DMS79 (cell line): ENCODE measurements at places on chromosomes 1 and 21.

DNA sequence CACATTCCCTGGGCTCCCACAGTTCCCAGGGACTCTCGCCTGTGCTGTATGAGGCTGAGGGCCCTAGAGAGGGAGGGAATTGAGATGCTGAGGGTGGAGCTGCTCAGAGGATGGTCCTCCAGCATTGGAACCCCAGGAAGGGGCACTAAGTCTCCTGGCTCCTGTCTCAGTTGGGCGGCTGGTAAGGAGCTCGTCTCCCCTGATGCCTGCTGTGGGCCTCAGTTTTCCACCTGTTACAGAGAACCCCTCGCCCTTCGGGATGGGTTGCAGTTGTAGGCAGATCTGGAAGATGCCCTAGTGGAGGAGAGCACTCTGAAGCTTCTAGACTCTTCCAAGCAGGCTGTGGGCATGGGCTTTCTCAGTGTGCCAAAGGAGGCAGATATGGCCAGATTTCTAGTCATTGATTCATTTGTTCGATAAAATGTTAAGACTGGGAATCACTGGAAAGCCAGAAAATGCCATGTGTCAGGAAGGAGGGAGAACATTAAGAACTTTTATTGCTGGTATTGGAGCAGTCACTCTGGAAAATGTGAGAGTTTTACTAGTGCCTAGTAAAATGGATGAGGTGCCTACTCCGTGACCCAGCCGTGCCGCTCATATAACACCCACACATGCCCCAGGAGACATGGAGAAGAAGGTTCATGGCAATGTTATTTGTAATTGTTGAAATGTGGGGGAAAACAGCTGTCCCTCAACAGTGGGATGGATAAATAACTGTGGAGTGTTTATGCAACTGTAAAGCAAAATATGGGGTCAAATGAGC is 828 bp upstream of the MYBPH start:
- no peak for DNase-seq

- DNase-seq = no peak
Observed at GRCh38 chr1:198922638-198923430, 284.0 kb downstream of the PTPRC start.

- no peak for DNase-seq
Observed at GRCh38 chr1:161905269-161905884, 118.3 kb downstream of the OLFML2B start.

- no peak for DNase-seq
Observed at GRCh38 chr1:26419494-26419893, 8.9 kb downstream of the LIN28A start.

DNA sequence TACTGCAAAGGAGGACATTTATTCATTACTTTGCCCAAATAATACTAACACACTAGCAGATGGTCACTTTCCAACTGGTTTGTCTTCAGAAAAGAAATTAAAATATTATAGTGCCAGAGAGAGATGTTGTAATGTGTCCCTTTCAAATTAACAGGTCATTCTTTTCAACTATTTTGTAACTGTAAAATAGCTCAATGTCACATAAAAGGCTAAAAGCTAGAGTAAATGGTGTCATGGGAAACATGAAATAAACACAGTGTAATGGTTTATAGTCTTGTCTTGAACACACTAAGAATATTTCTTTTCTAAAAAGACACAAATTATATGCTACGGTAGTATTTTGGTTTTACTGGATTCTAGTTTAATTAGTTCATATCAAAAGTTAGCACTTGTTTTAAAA is 77.8 kb downstream of the ADGRL2 start:
- no peak for DNase-seq

DNA sequence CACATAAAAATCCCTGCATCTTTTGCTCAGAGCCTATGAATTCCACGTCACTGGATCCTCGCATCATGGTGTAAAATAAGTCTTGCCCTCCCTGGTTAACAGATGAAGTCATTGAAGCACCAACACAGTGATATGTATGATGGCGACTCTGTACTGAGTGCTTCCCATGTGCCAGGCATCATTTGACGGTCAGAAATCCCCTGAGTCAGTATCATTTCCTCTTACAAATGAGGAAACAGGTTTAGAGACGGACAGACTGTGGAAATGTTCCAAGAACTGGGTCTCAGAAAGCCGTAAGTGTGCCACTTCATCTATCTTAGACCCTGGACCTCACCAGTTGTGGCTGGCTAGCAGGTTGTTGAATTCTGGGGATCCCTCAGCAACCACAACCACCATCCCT is 5.1 kb upstream of the OLFML2B start:
- DNase-seq = peak; percentile 34

GRCh38 chr1:29676496-29676895 is 440.2 kb downstream of the PTPRU start:
- DNase-seq = no peak

DNA sequence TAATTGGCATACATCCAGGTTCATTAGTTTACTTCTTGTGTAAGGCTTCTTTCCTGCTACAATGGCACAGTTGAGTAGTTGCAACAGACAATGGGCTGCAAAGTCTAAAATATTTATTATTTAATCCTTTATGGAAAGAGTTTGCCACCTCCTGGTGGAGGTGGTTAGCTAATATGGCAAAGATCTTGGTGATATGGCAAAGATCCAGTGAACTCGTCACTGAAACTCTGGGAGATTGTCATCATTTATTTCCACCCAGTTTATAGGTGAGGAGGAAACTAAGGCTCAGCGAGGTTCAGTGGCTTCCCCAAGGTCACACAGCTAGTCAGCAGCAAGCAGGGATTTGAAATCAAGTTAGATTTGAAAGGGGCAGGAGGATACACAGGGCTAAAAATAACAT is 16.1 kb upstream of the IFFO2 start:
- no peak for DNase-seq

DNA sequence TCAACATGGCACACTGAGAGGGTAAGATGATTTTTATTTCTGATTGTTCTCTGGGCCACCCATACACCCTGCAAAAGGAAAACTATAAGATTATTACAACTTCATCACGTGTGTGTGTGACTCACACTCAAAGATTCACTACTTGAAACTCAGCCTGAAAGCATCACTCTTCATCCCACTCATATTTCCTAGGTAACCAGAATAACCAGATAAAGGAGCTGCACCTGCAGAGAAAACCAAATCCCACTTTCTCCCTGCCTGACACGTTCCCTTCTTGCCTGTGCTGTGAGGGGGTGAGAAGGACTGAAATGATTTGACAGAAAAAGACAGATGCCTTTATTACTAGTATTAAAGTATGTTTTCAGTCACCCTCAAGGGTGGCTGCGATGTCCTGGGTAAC is 131.6 kb downstream of the TGFBR3 start:
- DNase-seq = no peak

DNA sequence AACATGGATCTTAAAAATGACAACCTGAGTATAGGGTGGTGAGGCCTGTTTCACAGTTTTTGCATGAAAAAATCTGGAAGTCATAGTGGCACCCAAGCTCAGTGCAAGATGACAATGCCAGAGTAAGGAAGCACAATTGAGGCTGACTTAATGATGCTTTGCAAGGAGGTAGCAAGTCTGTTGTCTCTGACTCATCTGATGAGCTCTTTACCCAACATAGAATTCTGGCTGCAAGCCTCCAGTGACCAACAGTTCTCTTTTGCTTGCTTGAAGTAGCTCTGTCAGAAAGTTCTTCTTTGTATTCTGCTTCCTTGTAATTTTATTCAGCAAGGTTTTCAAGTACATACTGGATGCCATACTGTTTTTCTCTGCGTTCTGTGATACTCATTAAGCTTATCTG is 117.1 kb downstream of the FOXD2 start:
- no peak for DNase-seq

- DNase-seq = no peak
Observed at GRCh38 chr1:65036570-65037051, 70.3 kb upstream of the JAK1 start.

GRCh38 chr1:12511516-12512468 is 106.2 kb downstream of the DHRS3 start:
- no peak for DNase-seq

DNA sequence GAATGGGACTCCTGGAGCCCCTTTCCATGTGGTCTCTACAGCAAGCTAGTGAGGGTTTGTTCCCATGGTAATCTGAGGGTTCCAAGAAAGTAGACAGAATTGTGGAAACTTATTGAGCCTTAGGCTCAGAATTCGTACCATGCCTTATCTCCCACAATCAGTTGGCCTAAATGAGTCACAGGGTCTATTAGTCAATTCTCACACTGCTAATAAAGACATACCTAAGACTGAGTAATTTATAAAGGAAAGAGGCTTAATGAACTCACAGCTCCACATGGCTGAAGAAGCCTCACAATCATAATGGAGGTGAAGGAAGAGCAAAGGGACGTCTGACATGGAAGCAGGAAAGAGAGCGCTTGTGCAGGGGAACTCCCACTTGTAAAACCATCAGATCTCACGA is 106.6 kb upstream of the CXADR start:
- DNase-seq = no peak

DNA sequence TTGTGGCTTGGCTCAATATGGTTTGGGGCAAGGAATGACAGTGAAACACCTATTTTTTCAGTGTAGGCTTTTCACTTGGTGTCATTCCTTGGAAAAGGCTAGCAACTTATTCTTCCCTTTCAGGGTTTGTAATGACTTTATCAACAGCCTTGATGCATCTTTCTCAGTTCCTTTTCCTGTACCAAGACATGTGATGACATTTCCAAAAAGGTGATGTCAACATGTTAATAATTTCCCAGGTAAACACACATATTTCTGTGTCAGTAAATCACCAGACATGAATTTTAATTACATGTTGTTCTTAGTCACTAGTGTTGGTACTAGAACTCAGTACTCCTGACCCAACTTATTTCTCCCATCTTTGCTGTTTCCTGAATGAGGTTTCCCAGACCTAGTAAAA is 37.8 kb upstream of the RRP15 start:
- no peak for DNase-seq

GRCh38 chr1:4110888-4111287 is 210.8 kb upstream of the C1orf174 start:
- DNase-seq = no peak

DNA sequence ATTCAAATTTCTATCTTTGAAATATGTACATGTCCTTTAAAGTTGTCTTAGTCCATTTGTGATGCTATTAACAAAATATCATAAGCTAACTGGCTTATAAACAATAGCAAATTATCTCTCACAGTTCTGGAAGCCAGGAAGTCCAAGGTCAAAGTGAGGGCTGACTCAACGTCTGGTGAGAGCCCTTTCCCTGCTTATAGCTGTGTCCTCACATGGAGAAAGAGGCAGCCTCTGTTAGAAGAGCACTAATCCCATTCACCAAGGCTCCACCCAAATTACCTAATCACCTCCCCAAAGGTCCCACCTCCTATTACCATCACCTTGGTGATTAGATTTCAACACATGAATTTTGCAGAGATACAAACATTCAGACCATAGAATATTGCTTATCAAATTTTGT is 450.1 kb upstream of the BEND5 start:
- no peak for DNase-seq

- no peak for DNase-seq
Observed at GRCh38 chr1:180154003-180154324, 705 bp upstream of the QSOX1 start.

GRCh38 chr1:55402671-55403464 is 187.7 kb upstream of the USP24 start:
- DNase-seq = no peak

- no peak for DNase-seq
Observed at GRCh38 chr1:157092831-157093230, 6.8 kb downstream of the ETV3L start.
